Renal pelvis (tissue), 12 donors: ENCODE measurements at places on chromosomes 16 and 17. TPM values are rescaled to one million over a fixed set of nuclear protein-coding genes. Genes with fewer than 3 reads are reported as not detected.

GGA3 gene
- polyA plus RNA-seq: 47.9 TPM

CCL16 gene
- polyA plus RNA-seq: 0.30 TPM

PPP1R1B gene
- polyA plus RNA-seq: 13.6 TPM

AGRP gene
- 0.40 TPM for polyA plus RNA-seq

MAP3K3 gene
- 32.4 TPM for polyA plus RNA-seq

CCDC182 gene
- not detected for polyA plus RNA-seq

TMEM114 gene
- 0.21 TPM for polyA plus RNA-seq

SPHK1 gene
- polyA plus RNA-seq: 4.9 TPM

TEDC2 gene
- 14.2 TPM for polyA plus RNA-seq

IGFALS gene
- 3.9 TPM for polyA plus RNA-seq

GTF3C1 gene
- 97.6 TPM for polyA plus RNA-seq

OR4D1 gene
- polyA plus RNA-seq: 0.04 TPM

MYCBPAP gene
- 1.4 TPM for polyA plus RNA-seq

PYY gene
- polyA plus RNA-seq: 0.45 TPM

MOSMO gene
- polyA plus RNA-seq: 15.4 TPM

ITGB3 gene
- polyA plus RNA-seq: 24.1 TPM

KCNJ2 gene
- polyA plus RNA-seq: 2.0 TPM

TAT gene
- polyA plus RNA-seq: 0.14 TPM

ASB16 gene
- 2.1 TPM for polyA plus RNA-seq

PLCD3 gene
- polyA plus RNA-seq: 35.7 TPM

GNGT2 gene
- polyA plus RNA-seq: 1.2 TPM

SLC35G6 gene
- 0.52 TPM for polyA plus RNA-seq

TP53TG3F gene
- polyA plus RNA-seq: not detected

CSH2 gene
- 0.10 TPM for polyA plus RNA-seq

C16orf54 gene
- 0.17 TPM for polyA plus RNA-seq

KRT16 gene
- polyA plus RNA-seq: not detected
